ENCODE measurements at places on chromosomes 1 and 21.

DNA sequence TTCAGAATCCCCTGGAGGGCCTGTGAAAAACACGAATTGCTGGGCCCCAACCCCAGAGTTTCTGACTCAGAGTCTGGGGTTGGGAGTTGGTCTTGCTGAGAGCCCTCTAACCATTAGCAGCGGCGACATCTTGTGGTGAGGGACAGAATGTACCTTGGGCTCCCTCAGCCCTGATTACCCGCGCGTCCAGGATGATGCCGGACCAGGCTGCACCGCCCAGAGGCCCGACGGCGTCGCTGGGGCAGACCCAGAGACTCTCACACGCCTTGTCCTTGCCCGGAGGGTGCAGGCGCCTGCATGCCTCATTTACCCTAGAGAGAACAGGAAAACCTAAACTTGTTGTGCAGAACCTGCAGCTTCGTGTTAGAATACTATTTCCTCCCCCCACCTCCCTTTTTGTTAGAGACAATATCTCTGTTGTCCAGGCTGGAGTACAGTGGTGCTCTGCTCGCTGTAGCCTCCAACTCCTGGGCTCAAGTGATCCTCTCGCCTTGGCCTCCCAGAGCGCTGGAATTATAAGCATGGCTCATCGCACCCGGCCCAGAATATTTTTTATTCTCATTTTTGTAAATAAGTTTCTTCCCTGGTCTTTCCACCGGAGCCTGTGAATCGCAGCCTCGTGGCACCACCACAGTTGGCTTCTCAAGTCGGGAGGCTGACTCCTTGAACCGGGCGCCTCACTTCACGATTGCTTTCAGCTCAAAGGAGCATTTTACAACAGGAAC, 22.2 kb upstream of the RD3 start:
- peak; percentile 87 for DNase-seq

DNA sequence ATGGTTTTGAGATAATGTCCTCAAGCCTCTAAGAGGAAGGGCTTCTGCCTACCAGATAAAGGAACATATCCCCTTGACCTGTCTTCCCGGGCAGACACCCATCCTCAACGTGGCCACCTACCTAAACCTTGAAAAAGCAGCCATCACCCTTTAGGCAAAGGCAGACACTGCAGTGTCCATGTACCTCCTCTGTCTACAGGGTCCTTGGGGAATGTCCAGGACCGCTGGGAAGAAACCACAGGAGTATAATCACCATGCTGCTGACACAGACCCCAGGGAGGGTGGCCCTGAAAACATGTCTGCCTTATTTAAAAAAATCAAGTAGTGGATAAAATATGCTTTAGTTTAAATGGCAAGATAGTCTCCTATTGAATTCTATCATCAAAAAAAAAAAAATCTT, 16.6 kb downstream of the BCAR3 start:
- DNase-seq, result no peak

GRCh38 chr1:21671915-21672314, 2.8 kb upstream of the RAP1GAP start:
- DNase-seq, result no peak

GRCh38 chr1:168466092-168466713, 77.6 kb downstream of the XCL2 start:
- DNase-seq, result peak; percentile 83

DNA sequence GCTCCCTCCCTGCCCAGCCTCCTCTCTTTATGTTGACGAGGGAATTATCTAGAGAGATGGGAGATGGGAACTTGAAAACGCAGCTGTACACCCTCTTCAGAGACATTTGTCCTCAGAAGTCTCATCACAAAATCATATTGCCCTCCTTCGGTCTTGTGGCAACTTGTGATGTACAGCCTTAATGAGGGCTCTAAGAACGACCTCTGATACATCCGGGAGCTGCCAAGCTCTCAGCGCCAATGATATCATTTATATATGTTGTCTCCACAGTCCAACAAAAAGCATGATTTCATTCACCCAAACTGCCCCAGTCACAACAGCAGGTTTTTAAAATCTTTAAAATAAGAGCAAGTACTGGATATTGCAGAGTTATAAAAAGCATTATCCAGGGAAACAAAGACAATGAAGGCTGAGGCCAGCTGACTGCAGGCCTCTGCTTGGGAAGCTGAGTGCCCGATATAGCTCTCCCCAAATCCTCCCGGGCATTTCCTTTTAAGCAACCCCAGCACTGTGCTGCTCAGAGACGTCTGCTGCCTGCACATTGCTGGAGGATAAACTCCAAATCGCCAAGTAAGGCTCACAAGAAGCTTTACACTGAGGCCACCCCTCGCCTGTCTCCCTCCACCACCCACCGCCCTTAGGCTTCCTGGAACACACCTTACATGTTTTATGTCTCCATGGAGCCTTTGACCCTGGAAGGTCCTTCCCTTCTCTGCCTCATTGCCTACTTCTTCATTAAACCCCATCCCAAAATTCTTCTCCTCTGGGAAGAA, 236.1 kb downstream of the C1orf94 start:
- DNase-seq, result no peak

- DNase-seq, result peak; percentile 50
Observed at GRCh38 chr1:109249654-109250401, 489 bp downstream of the CELSR2 start.

DNA sequence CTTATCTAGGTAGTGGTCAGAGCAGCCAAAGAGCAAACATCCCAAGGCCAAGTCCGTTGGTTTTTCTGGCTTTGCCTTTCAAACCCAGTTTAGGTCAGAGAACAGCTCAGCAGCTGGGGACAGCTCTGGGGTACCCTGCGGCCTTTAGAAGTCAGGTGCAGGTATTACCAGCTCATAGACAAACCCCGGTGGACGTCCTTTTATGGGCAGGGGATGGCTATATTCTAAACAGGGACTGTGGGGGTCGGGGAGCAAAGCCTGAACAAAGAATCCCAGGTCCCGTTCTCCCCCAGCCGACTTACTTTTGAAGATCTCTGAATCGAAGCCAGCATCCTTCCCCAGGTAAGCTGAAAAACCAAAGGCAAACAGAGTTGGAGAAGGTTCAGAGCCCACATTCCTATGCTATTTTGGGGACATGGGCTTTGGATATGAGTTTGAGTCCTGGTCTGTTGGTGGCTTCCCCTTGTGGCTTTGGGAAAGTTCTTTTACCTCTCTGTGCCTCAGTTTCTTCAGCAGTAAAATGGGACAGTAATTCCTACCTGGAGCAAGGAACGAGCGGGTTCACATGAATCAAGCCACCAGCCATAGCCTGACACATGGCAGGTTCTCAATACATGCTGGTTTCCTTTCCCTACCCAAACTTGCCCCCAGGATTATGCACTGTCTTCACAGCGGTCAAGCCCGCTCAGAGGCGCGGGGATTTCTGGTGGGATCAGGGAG, 16.6 kb downstream of the MYOM3 start:
- no peak for DNase-seq

GRCh38 chr1:178646821-178647220, 78.2 kb upstream of the RALGPS2 start:
- no peak for DNase-seq

GRCh38 chr1:167805041-167805556, 83.3 kb downstream of the MPZL1 start:
- DNase-seq, result no peak

DNA sequence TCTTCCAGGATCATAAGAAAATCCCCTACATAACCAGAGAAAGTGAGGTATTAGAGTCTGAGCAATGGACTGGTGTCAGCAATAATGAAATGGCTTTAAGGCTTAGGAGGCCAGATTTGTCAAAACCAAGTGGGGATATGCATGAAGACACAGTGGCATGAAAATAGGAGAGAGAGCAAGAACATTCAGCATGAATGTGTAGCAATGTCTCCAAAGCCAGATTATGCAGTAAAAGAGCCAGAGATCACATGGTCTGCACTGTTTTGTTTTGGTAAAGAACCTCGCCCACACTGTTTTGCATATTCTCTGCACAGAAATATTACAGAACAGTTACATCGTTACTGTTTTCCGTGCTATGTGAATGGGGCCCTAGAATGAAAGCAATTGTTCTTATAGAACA, 589.4 kb downstream of the PLPP3 start:
- DNase-seq, result no peak

DNA sequence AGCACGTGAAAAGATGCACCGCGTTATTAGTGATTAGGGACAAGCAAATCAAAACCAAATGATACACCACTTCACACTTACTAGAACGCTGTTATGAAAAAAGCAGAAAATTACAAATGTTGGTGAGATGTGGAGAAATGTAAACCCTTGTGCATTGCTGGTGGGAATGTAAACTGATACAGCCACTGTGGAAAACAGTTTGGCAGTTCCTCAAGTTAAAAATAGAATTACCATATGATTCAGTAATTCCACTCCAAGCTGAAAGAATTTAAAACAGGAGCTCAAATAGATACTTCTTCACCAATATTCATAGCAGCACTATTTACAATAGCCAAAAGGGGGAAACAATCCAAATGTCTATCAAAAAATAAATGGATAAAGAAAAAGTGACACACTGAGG, 10.3 kb upstream of the EVI5 start:
- DNase-seq, result no peak

DNA sequence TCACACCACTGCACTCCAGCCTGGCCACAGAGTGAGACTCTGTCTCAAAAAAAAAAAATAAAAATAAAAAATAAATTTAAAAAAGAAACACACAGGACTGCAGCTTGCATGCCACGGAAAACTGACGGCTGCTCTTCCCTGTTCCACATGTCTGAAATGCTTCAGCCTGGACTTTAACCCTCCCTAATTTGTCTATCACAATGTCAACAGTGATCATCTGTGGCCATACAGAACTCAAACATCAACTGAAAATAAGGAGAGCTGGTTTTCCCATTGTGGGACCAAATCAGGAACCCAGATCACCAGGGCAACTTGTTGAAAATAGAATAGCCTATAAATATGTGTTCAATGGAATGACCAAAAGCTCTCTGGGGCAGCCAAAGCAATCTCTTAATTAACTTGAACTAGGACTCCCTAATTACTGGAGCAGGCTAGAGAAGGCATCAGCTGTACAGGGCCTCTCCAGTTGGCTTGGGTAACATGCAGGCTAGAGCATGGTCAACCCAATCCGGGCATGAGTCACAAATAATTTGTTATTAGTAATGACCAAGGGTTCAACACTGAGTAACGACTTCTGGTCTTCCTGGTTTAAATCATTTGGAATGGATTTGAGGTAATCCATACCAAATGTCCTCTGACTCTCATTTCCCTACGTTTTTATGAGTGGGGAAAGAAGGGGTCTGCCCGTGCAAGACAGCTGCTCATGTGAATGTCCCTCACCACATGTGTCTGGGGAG, 62.7 kb upstream of the KAZN start:
- no peak for DNase-seq

GRCh38 chr1:119327094-119327449, 41.5 kb upstream of the HAO2 start:
- DNase-seq, result no peak

DNA sequence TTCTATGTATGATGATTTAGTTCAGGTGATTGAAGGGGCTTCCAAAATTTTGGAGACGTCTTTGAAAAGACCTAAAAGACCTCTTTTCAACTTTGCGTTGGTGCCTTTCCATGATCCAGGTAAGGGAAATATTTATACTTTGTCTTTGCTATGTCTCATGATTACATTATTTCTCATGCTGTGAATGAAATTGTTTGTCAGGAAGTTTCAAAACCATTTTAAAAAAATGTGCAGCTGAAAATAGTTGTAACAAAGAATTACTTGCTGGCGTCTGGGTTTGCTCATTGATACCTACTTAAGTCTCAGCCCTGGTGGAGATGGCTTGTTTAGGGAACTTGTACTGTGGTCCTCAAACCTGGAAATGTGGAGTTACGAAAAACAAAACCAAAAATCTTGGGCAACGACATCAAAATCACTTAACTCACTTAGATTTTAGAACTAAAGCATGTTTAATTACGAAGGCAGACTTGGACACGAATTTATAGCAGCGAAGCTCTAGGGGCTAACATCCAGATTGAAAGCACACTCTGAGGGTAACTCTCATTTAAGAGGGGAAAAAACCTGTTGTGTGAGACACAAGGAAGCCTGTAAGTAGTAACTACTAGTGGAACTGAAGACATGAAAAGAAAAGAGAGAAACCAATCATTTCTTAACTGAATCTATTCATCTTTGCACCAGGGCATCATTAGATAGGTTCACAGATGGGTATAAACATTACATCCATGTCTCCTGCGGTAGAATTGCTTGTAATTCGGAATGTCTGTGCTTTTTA, 924 bp downstream of the HMCN1 start:
- DNase-seq, result peak; percentile 16

DNA sequence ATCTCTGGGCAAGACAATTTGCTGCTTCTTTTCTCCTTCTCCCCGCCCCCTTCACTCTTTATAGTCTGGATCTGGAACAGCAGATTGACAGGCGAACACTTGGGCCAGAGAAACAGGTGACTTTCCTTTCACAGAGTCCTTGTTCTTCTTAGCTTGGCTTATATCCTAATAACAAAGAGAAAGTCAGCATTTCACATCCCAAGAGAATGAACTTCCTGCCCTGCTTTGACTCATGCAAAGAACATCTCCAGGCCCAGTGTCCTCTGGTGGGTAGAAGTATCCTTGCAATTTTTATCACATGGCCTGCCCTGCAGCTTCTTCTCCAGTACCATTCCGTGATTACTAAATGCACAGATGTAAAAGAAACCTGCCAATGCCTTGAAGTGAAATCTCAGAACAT, 764.4 kb downstream of the ADGRL2 start:
- peak; percentile 17 for DNase-seq

DNA sequence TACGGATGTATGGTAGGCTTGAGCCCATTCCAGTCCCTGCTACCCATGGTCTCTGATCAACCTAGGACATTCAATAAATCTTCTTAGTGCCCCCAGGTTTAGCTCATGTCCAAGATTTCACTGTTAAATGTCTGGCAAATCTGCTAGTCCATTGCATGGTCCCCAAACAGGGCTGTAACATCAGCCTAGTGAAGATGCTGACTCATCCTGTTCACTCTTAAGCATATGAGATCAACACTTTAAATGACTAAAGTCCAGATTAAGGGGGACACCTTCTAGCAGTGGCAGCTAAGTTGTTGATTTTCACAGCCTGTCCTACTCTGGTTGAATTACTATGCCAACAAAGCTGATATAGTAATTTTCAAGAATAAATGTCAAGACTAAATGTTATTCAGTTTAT, 46.5 kb upstream of the NUF2 start:
- no peak for DNase-seq

DNA sequence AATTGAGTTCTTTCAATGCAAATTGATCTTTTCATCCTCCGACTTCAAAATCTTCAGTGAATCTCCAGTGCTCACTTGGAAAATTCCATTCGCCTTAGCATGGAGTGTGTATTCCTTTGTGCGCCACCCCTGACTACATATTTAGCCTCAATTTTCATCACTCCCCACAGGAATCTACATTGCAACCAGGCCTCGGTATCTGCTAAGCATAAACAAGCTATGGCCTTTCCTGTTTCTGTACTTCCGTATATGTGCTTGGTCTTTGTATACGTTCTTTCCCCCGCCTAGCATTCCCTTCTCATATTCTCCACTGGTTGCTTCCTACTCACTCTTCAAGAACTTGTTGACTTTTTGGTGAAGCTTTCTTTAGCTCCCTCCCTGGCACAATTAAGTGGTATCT, 470.8 kb downstream of the LMO4 start:
- DNase-seq, result no peak

- no peak for DNase-seq
Observed at GRCh38 chr1:99306644-99307043, 42.4 kb downstream of the PLPPR4 start.

GRCh38 chr1:99004861-99005442, at the start of gene PLPPR5:
PLPPR5 (minus strand) TSS chr1:99004861; CDS start chr1:99004671, 190 bp downstream.
- DNase-seq, result no peak

All from stomach (tissue), 19 donors.